Ascending aorta (tissue), 2 donors: ENCODE measurements at places on chromosomes 13 and 19. TPM values are rescaled to one million over a fixed set of nuclear protein-coding genes. Genes with fewer than 3 reads are reported as not detected.

PCP2 gene
- total RNA-seq = not detected

GNG8 gene
- total RNA-seq = not detected

TEX26 gene
- total RNA-seq = not detected

DNA sequence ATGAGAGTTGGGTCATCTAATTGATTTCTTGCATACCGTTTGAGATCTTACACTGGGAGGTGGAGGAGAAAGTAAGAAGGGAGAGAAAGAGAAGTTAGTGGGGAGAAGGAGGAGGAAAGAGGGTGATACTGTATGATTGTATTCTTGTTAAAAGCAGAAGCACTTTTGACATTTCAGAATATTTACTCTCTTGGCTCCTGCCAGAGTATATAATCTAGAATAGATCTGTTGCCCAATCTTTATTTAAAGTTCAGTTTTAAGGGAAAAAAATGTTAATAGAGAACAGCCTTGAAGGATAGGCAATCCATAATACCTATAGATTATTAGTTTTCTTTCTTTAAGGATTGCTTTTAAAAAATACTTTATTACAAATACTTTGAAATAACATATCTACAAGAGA is 41.5 kb downstream of the PDS5B start:
- no peaks in the 10 kb centered on the region for H3K27me3 ChIP-seq
- DNase-seq = no peak
- peaks cover 36% of the 10 kb centered on the region for H3K4me1 ChIP-seq
- H3K27ac ChIP-seq = no peak overlapping the region

- no peaks in the 10 kb centered on the region for H3K27me3 ChIP-seq
- H3K27ac ChIP-seq = no peak overlapping the region
- DNase-seq = no peak
- no peak overlapping the region for H3K4me3 ChIP-seq
Observed at GRCh38 chr19:34938886-34939285, 12.2 kb downstream of the ZNF30 start.

GRCh38 chr13:46389457-46390451 is 2.7 kb upstream of the RUBCNL start:
- H3K4me3 ChIP-seq = no peak overlapping the region
- no peaks in the 10 kb centered on the region for H3K36me3 ChIP-seq
- no peak for DNase-seq
- H3K27me3 ChIP-seq = no peaks in the 10 kb centered on the region

- no peaks in the 10 kb centered on the region for H3K36me3 ChIP-seq
- no peaks in the 10 kb centered on the region for H3K4me1 ChIP-seq
- no peak overlapping the region for H3K4me3 ChIP-seq
- no peaks in the 10 kb centered on the region for H3K27me3 ChIP-seq
- no peak overlapping the region for H3K27ac ChIP-seq
Observed at GRCh38 chr13:100521851-100522617, 66.6 kb downstream of the GGACT start.

GRCh38 chr13:60957816-60958215 is 457.8 kb downstream of the PCDH20 start:
- H3K4me3 ChIP-seq = no peak overlapping the region
- H3K27me3 ChIP-seq = no peaks in the 10 kb centered on the region
- H3K4me1 ChIP-seq = no peaks in the 10 kb centered on the region
- no peak overlapping the region for H3K27ac ChIP-seq
- DNase-seq = no peak

GRCh38 chr19:29666578-29667386 is 1.5 kb downstream of the PLEKHF1 start:
- peak overlapping the region; percentile 99 for H3K27ac ChIP-seq
- peaks cover 66% of the 10 kb centered on the region for H3K4me1 ChIP-seq
- no peaks in the 10 kb centered on the region for H3K27me3 ChIP-seq
- DNase-seq = peak; percentile 78

DNA sequence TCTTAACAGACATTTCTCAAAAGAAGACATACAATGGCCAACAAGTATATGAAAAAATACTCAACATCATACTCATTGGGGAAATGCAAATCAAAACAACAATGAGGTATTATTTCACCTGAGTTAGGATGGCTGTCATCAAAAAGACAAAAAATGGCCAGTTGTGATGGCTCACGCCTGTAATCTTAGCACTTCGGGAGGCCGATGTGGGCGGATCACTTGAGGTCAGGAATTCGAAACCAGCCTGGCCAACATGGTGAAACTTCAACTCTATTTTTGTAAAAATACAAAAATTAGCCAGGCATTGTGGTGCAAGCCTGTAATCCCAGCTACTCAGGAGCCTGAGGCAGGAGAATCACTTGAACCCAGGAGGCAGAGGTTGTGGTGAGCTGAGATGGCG is 22.0 kb downstream of the CEACAM16 start:
- peaks cover 36% of the 10 kb centered on the region for H3K4me1 ChIP-seq
- no peak for DNase-seq
- H3K36me3 ChIP-seq = no peaks in the 10 kb centered on the region
- no peak overlapping the region for H3K27ac ChIP-seq
- H3K27me3 ChIP-seq = no peaks in the 10 kb centered on the region

DNA sequence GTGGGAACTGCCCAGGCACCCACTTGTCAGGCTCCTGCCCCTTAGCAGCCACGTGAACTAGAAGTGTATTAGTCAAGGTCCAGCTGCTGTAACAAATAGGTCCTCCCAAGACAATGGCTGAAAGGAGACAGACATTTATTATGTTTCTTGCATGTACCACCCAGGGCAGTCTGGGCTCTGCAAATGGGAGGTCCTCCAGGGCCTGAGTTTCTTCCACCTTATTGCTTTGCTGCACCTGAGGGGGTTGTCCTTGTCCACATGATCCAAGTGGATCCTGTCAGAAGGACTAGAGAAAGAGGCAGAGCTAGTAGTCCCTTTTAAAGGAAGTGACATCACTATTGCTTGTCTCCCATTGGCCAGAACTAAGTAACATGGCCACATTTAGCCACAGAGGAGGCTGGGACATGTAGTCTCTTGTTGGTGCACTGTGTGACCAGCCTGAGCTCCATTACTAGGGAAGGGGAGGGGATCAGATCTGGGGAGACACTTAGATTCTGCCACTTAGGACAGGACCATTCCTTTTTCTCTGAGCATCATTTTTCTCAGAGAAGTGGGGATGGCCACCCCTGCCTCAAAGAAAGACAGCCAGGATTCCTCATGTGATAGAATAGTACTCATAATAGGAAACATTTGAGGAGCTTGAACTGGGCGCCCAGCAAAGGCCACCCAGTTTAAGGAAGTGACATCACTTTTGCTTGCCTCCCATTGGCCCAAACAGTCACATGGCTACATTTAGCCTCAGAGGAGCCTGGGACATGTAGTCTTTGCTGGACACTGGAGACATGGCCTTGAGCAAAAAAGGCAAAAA is 15.1 kb downstream of the CC2D1A start:
- peaks cover 58% of the 10 kb centered on the region for H3K36me3 ChIP-seq
- H3K4me3 ChIP-seq = no peak overlapping the region
- H3K27ac ChIP-seq = no peak overlapping the region
- no peaks in the 10 kb centered on the region for H3K4me1 ChIP-seq

- no peaks in the 10 kb centered on the region for H3K36me3 ChIP-seq
- no peak overlapping the region for H3K4me3 ChIP-seq
- H3K4me1 ChIP-seq = no peaks in the 10 kb centered on the region
- peak overlapping the region; percentile 76 for H3K27ac ChIP-seq
Observed at GRCh38 chr19:43474487-43474886, 9.1 kb upstream of the LYPD3 start.

DNA sequence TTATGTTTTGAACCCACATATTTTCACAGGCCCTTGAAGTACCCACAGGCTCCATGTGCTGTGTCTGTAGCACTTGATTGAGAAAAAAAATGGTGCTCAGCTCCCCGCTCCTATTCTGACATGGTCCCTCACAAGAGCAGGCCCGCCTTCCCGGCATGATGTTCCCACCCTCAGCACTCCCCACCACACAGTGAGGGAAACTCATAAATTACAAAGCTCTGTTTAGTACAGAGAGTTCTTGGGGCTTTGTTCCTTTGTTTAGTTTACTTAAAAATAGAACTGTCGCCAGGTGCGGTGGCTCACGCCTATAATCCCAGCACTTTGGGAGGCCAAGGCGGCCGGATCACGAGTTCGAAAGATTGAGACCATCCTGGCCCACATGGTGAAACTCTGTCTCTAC is 25.9 kb upstream of the ABCC4 start:
- H3K27me3 ChIP-seq = no peaks in the 10 kb centered on the region
- H3K27ac ChIP-seq = no peak overlapping the region
- H3K36me3 ChIP-seq = no peaks in the 10 kb centered on the region
- no peak for DNase-seq
- no peak overlapping the region for H3K4me3 ChIP-seq
